Pons (tissue), 1 donor: ENCODE measurements at places on chromosomes 6 and 20.

DNA sequence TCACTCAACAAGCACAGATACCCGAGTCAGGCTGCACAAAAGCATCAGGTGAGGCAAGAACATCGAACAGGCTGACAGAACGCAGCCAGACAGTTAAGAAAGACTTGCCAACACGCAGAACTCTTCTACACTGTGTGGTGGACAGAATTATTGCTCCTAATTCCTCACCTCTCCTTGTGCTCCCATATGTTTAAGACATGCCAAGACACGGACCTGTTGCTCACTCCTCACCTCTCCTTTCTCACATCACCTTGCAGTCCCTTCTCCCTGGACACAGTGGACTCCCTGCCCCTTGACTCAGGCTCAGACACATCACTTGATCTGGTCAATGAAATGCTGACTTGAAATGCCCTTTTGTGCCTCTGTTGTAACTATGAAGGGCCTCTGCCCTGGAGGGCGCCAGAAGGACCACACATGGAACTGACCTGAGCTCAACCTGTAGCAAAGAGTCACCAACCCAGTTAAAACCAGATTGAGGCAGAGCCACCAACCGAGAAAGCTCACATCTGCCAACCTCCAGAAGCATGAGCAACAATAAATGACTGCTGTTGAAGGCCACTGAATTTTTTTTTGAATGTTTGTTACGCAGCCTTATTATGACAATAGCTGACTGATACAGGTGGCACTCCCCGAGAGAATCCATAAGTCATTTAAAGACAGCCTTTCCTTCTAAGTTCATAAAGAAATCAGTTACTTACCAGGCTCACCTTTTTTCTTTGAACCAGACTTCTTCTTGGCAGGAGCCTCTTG is 24.0 kb downstream of the RRBP1 start:
- DNase-seq = no peak

- no peak for DNase-seq
Observed at GRCh38 chr6:112031960-112032359, 21.9 kb upstream of the CCN6 start.

GRCh38 chr6:162408826-162409535 is 318.6 kb downstream of the PRKN start:
- no peak for DNase-seq

- DNase-seq = no peak
Observed at GRCh38 chr20:13784271-13784892, 337 bp downstream of the ESF1 start.

- DNase-seq = no peak
Observed at GRCh38 chr20:60728705-60729104, 523.4 kb upstream of the CDH4 start.

DNA sequence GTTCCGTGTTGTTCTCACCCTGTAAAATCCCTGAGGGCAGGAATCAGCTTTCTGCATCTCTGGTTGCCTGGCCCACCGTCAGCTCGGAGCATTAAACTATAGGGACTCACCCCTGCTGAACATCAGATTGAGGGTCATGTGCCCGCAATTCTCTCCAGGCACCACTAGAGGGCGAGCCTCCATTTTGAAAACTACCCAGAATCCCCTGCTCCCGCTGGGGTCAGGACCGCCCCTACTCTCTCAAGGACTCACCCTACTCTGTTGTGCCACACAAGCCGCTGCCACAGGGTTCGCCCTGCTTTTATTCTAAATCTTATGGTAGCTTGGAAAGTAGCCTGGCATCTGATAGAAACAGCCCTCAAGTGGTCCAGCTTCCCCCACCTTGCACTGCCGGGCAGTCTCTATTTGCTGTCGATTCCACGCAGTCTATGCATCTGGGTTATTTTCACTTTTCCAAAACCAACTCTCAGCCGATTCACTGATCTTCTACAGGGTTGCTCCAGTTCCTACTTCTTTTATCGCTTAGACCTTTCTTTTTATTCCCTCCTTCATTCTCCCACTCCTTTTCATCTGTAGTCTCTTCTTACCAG is 244.1 kb upstream of the QKI start:
- DNase-seq = no peak
